HCEC 1CT (cell line): ENCODE measurements at places on chromosomes 16 and 17.
A peak's percentile ranks its signal among the peaks of the same experiment; 100 is the strongest.

DNA sequence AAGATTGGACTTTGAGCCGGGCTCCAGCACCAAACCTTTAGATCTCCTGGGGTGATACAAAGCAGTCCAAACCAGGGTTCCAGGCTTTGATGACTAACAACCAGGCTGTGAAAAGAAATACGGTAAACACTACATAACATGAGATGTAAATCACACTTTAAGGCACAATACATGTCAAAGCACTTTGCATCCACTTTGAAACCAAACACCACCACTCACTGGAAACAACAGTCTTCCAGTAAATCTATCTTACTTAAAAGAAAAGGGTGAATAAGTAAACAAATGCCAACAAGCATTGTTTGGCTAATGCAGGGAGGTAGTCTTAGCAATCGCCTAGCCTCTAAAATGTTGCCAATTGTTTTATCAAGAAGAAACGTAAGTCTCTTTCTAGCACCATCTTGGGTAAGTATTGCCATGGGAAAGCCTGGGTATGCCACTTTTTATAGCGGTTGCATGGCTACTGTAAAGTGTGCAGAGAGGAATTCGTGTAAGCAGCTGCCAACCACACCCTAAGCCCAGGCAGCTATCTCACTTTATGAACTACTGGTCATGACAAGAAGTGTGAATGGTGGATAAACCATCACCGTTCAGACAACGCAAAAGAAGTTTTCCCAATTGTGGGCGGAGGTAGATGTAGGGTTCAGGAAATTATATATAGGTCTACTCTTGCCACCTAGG lies 267.4 kb upstream of the PSMD7 start:
- DNase-seq: no peak

DNA sequence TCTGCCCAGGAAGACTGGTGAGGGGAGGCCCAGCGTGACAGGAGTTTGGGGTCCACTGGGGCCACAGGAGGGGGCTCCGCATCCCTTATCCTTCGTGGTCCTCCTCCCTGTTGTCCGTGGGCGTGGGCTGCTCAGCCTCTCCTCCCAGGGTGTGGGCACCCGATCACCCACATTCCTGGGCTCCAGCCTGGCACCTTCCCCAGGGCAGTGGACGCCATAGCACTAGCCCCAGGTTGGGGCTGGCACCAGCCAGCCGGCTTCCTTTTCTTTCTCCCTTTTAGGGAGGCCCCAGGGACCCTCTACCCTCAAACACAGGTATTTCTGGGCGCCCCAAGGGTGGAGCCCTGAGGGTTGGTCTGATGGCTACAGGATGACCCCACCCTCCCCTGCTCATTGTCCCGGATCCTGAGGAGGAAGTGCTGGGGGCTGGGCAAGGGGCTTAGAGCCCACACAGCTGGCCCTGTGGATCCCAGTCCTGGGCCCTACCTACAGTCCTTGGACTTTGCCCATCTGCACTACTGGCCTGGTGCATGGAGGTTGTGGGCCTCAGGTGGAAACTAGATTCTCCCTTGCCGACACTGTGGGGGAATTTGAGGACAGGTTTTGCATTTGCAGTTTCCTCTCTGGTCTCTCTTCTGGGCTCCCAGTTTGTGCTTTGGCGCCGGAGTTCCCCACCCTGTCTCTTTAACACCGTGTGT lies 1.1 kb downstream of the KIF1C start:
- DNase-seq: no peak

DNA sequence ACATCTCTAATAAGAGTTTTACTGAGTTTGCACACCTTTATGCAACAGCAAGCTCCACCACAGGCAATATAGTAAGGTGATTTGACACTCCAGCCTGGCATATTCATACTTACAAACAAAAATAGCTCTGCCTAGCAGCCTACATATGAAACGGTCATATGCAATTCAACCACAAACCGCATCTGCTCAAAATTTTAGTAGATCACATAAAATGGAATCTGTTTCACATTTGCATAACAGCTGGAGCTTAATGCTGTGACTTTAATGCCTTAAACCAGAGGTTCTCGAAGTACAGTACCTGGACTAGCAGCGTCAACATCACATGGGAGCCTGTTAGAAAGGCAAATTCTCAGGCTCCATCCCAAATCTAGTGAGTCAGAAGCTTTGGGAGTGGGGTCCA lies 578.4 kb downstream of the CDH11 start:
- no peak for DNase-seq

GRCh38 chr17:75512926-75513640 lies 2.3 kb downstream of the CASKIN2 start:
- DNase-seq: peak; percentile 15

DNA sequence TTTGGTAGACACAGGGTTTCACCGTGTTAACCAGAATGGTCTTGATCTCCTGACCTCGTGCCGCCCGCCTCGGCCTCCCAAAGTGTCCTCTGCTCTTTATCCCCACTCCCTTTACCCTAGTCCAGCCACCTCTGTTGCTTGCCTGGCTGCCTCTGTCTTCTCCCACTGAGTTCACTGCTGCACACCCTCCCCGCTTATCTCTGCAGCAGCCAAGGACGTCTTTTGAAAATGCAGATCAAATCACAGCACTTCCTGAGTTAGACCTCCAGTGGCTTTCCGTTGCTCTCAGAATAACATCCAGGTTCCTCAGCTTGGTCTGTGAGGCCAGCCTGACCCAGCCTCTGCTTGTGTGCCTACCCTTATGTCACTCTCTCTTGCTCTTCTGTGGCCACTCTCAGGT lies 5.4 kb downstream of the METTL22 start:
- no peak for DNase-seq

DNA sequence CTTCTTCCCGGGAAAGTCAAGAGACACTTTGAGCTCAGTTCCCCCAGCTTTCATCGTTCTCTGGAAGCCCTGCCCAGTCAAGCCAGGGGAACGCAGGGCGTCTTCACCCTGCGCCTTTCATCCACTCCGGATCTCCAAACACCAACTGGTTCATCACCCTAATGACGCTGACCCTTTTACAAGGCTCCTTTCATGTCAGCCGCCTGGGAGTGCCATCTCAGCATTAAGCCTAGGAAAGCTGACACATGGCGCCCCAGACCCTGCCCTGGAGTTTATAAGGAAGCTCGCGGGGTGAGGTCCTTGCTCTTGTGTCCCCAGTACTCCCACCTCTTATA lies 594 bp upstream of the DNAJC7 start:
- no peak for DNase-seq

GRCh38 chr17:27920569-27920968 lies 27.4 kb upstream of the LYRM9 start:
- DNase-seq: no peak

GRCh38 chr17:15510361-15510760 lies 42.9 kb upstream of the CDRT4 start:
- peak; percentile 70 for DNase-seq

GRCh38 chr17:66448026-66448639 lies 145.7 kb downstream of the PRKCA start:
- DNase-seq: no peak

DNA sequence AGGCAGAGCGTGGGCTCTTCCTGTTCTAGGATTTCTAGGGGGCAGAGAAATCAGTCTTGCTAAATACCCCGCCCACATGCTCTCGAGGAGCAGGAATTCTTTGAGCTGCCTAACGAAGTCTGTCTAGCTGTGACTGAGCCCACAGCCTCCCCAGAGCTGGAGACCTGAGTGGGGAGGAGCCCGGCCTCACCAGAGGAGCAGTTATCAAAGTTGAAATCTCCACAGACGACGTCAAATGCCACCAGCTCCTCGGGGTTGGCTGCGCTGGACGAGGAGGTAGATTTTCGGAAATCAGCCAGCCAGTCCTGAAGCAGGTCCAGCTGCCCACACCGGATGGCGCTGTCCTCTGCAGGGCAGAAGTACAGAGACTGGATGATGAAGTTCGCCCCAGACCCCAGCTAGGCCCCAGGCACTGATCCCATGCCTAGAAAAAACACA lies 53.8 kb downstream of the PRMT7 start:
- DNase-seq: no peak

DNA sequence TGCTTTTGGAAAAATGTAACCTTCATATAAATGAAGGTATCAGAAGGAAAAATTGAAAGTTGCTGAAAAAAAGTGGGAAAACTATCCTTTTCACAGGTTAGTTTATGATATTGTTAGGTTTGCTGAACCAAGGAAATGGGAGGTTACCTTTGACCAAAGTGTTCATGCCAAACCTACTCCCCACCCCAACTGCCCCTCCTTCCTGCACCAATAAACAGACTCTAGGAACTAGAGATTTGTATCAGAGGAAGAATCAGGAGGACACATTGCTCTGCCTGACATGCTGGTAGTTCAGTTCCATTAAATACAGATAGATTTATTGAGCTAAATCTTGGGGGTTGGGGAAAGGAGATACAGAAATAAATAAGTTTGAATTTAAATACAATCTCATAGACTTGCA lies 18.2 kb downstream of the MYH8 start:
- no peak for DNase-seq

- peak; percentile 66 for DNase-seq
Observed at GRCh38 chr16:11350921-11351335, 5.7 kb downstream of the RMI2 start.

GRCh38 chr16:66842765-66843164 lies 1.4 kb upstream of the CA7 start:
- no peak for DNase-seq

DNA sequence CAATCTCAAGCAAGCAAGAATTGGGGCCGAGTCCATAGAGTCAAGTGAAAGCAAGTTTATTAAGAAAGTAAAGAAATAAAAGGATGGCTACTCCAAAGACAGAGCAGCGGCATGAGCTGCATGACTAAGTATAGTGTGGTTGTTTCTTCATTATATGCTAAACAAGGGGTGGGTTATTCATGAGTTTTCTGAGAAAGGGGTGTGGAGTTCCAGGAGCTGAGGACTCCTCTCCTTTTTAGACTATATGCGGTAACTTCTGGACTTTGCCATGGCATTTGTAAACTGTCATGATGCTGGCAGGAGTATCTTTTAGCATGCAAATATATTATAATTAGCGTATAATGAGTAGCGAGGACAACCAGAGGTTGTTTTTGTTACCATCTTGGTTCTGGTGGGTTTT lies 819.9 kb downstream of the KCNJ2 start:
- DNase-seq: no peak

GRCh38 chr17:42937712-42938596 lies 26.3 kb downstream of the AARSD1 start:
- DNase-seq: peak; percentile 50

DNA sequence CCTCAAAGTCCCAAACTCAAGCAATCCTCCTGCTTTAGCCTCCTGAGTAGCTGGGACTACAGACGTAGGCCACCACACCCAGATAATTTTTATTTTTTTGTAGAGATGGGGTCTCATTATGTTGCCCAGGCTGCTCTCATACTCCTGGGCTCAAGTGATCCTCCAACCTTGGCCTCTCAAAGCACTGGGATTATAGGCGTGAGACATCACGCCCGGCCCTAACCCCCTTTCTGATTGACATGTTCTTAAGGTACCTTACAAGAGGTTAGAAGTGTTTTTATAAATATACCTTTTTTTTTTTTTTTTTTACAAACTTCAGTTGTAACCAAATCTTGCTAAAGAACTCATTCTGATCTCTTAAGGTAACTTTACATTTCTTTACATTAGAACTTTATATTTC lies 64.8 kb downstream of the GNA13 start:
- no peak for DNase-seq

GRCh38 chr17:41067281-41067680 lies 1.6 kb upstream of the KRTAP2-4 start:
- DNase-seq: no peak

DNA sequence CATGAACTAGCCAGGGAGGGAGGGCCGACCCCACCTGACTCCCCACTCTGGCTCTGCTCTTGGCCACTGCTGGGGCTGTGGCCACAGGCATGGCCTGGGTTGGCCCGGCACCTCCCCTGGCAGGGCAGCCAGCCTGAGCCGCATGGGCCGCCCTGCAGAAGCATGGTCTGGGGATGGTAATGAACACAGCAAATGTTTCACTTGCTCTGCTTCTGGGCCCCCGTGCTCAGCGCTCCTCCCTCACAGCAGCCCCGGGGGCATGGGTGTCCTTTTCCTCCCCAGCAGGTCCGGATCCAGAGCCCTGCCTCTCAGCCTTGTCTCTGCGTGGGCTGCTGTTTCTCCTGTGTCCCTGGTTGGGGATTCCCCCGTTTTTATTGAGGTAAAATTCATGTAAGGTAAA lies 30.9 kb upstream of the KCNJ12 start:
- DNase-seq: no peak

DNA sequence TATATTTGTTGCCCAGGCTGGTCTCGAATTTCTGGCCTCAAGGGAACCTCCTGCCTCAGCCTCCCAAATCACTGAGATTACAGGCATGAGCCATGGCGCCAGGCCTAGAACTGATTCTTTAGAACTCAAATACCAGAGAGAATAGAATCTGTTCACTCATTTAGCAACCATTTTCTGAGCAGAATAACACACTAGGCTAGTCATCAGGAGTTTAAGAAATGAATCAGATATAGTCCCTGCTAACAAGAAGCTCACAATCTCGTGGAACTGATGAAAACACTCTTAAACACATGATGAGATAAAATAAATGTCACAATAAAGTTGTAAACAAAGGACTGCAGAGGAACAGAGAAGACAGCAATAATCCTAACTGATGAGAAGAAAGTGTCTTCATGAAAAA lies 55.8 kb upstream of the ADCY9 start:
- DNase-seq: peak; percentile 56

GRCh38 chr16:81457326-81458133 lies 12.9 kb downstream of the CMIP start:
- DNase-seq: peak; percentile 58

GRCh38 chr16:13077816-13078215 lies 176.4 kb downstream of the SHISA9 start:
- DNase-seq: no peak

- DNase-seq: no peak
Observed at GRCh38 chr17:21510686-21511362, 134.7 kb downstream of the KCNJ12 start.

GRCh38 chr16:693766-694165 lies 3.6 kb upstream of the WDR24 start:
- no peak for DNase-seq
